Stromal cell of bone marrow (primary cell): ENCODE measurements at places on chromosomes 4 and X.
A peak's percentile ranks its signal among the peaks of the same experiment; 100 is the strongest.

- no peak for DNase-seq
These were observed 17.7 kb upstream of the PAQR3 start for GRCh38 chr4:78956975-78957374.

GRCh38 chrX:137387646-137388045 is 178.3 kb upstream of the ZIC3 start:
- DNase-seq: no peak

GRCh38 chr4:41394481-41394894 is 137.8 kb downstream of the UCHL1 start:
- no peak for DNase-seq

DNA sequence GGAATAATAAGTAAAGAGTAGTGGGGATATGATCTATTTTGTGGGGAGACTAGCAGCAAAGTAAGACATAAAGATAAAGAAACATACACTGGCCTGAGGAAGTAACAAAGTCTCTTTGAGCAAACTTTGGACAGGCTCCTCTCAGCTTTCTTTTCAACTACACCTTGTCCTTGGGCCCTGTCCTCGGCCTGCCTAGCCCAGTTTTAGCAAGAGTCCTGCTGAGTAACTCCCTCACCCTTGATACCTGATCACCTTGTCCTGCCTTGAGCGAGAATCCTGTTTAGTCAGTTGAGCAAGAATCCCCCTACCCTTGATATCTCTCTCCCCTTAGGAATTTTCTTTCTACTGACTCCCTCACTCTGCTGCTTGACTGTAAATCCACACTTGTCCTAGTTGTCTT is 11.5 kb downstream of the HNRNPH2 start:
- DNase-seq: no peak

DNA sequence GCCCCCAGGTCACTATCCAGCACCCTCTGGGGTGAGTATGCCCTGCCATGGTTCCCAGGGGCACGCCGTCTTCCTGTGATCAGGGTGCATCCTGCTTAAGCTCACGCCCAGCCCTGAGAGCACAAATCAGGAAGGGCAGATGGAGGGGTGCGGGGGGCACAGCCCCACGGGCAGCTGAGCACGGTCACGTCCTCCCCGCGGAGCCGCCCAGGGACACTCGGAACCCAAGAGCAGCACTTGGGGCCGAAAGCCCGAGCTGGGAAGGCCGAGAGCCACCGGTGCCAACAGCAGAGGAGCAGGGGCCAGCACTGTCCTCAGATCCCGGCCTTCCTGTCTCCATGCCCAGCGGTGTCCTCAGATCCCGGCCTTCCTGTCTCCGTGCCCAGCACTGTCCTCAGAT is 21.5 kb downstream of the NELFA start:
- DNase-seq: no peak

GRCh38 chr4:14874990-14875389 is 127.3 kb upstream of the CPEB2 start:
- DNase-seq: no peak

DNA sequence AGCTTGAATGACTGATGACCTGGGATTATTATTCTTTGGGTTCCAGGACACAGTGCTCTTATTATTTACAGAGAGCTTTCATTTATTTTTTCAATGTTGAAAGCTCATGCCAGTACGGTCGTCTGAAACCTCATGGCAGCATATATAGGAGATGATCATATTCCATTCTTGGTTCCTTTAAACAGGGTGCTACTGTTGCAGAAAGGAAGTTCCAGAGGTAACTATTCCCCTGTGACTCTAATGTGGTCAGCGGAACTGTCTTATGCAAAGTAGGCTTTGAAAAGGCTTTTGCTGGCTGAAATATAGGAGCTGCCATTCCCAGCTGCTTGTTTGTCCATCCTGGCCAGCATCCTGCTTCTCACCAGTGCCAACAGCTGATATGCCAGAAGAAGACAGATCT is 208.3 kb upstream of the LEF1 start:
- DNase-seq: no peak

DNA sequence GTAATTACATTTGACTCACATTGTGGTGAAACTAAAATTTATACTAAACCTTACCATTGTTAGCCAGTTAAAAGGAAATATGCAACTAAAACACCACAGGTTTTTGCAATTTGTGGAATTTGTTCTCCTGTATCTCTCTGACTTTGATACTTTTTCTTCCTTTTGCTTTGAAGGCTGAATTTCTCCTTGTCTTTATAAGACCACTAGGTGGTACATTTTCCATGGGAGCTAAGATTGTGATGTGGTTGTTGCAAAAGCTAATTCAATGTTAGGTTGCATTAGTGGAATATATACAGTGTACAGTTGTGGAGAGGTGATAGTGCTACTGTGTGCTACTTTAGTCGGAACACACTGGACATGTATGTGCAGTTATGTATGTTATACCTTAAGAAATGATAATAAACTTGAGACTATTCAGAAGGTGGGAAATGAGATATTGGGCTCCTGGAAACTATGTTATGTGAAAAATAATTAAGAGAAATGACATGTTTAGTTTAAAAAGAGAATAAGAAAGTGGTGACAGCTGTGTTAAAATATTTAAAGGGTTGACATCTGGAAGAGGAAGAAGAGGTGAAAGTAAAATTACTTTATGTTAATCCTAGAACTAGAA is 70.3 kb downstream of the ARL9 start:
- peak; percentile 33 for DNase-seq

DNA sequence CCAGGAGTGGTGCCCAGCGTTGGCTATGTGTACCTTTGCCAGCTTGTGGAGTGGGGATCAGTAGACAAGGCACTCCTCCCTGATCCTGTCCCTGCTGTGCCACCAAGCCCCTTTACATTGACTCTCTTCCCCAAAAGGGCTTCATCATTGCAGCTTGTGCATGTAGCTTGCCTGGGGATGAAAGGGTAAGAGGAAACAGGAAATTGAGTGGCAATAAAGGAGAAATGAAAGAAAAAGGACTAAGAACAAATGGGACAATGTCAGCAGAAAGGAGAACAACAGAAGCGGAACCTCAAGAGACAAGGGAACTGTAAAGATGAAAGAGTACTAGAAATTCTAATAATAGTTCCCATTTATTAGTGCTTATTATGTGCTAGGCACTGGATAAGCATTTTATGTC is 8.7 kb upstream of the IL13RA1 start:
- no peak for DNase-seq

DNA sequence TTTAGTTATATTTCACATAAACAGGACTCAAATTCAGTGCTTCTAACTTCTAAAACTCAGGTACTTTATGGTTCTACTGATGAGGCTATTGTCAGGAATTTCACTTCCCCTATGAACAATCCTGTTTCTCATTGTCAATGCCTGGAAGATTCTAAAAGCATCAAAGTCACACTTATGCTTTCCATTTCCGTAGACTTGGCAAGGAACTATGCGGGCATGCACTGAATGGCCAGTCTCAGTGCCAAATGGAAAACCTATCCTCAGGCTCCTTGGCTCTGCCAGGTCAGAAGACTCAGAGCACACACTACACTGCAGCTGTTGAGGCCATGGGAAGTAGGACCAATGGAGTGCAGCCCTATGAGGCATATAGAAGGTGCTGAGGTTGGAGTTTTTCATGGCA is 97.0 kb upstream of the PTPN13 start:
- no peak for DNase-seq

GRCh38 chr4:109547394-109547793 is 12.7 kb upstream of the MCUB start:
- no peak for DNase-seq

- no peak for DNase-seq
These were observed 1.5 kb downstream of the ELF4 start for GRCh38 chrX:130108647-130109428.

- no peak for DNase-seq
These were observed 124.7 kb downstream of the MID1 start for GRCh38 chrX:10495677-10496076.

DNA sequence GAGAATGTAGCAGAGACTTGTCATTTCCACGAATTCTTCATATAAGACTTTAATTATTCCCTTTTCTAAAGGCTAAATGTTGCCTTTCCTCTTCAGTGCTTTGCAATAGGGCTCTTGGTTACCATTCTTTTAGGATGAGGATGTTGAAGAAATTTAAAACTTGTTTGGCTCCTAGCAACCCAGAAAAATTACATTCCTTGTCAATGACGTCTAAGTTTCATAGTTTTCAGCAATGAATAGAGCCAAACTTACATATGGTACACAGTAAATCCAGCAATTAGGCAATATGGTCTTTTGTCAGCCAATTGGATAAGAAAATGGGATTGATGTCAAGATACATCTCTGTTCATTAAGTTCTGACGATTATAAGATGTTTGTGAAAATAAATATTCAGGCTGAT is 1639.6 kb upstream of the PCDH10 start:
- peak; percentile 4 for DNase-seq

DNA sequence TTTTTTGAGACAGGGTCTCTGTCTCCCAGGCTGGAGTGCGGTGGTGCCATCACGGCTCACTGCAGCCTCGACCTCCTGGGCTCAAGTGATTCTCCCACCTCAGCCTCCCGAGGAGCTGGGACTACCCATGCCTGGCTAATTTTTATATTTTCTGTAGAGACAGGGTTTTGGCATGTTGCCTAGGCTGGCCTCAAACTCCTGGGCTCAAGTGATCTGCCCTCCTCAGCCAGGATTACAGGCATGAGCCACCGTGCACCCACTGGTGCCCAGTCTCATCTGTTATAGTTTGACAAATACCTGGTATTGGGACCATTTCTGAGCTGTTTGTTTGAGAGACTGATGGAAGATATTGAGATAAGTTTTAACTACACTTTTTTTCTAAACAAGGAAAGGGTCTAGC is 57.5 kb upstream of the SMIM10 start:
- DNase-seq: no peak

DNA sequence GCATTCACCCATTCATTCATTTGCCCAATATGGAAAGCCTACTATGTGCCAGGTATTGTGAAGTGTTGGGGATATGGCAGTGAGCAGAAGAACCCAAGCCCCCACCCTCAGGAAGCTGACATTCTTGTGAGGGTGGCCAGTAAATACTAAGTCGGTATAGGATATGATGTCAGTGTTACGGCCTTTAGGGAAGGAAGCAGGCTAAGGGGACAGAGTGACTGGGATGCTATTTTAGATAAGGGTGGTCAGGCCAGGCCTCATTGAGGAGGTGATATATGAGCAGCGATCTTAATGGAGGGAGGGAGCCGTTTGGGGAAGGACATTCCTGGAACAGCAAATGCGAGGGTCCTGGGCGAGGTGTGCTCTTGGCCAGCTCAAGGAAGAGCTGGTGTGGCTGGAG is 2.0 kb downstream of the ATP6AP1 start:
- no peak for DNase-seq

DNA sequence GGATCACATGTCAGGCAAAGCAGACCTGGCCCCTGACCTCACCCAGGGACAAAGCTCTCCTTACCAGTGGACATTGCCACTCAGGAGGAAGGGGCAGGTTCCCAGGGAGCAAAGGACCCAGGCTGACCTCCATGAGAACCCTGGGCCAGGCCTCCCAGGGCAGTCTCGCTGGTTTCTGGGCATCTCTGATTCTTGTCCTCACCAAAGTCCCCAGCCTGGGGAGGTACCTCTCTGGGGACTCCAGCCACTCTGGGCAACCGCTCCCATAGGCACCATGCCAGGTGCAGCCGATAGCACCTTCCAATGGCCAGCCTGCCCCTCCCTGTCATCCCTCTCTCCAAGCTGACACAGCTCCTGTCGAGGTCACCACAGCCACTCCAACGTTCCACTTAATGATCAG is 7.9 kb downstream of the EVC2 start:
- DNase-seq: no peak

DNA sequence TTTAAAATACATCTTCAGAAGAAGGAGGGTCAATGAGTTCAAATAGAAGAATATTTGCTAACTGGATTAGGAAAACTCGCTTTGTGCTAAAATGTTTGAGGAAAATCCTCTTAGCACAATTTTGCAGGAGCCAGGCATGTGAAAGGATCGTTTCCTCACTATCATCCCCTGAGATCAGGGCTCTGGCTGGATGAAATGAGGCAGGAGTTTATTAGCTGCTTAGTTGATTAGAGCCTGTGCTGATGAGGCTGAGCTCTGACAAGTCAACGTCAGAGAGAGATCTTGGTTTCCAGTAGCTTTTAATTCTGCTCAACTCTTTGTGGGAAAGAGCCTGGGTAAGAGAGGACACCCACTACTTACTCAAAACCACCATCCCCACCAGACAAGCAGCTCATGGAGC is 8.0 kb upstream of the DRD5 start:
- DNase-seq: no peak

- DNase-seq: no peak
These were observed at the start of gene PCDH7 for GRCh38 chr4:30720021-30720660. PCDH7 (plus strand) TSS chr4:30720369; CDS start chr4:30721423, 1,054 bp downstream.

- no peak for DNase-seq
These were observed 132.0 kb upstream of the CLNK start for GRCh38 chr4:10816571-10816970.

GRCh38 chr4:86496094-86497080 is 97.7 kb upstream of the PTPN13 start:
- DNase-seq: no peak

DNA sequence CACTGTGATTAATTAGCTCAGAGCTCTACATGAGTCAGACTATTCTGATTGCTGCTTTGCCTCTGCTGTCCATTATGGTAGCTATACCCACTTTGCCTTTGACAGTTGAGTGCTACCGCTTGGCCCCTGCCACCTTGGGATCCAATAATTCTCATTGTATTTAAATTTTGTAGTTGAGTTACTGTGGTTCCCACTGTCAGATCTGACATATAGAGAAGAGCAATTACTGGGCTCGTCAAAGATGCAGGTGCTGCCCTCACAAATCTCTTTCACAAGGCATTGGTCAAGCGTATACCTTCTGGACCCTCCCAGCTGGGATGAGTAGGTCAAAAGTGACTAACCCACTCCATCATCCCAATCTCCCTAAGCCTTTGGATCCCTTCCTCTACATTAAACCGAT is 18.3 kb upstream of the PRDM8 start:
- no peak for DNase-seq

DNA sequence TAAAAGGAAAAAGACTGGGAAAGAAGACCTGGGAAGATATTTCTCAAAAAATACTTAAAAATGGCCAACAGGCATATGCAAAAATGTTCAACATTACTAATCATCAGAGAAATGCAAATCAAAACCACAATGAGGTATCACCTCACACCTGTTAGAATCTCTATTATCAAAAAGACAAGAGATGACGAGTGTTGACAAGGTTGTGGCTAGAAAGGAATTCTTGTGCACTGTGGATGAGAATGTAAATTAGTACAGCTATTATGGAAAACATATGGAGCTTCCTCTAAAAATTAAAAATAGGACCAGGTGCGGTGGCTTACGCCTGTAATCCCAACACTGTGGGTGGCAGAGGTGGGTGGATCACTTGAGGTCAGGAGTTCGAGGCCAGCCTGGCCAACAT is 50.0 kb downstream of the C4orf46 start:
- DNase-seq: no peak
